ENCODE measurements at places on chromosomes 6 and 20.
A peak's percentile ranks its signal among the peaks of the same experiment; 100 is the strongest.

DNA sequence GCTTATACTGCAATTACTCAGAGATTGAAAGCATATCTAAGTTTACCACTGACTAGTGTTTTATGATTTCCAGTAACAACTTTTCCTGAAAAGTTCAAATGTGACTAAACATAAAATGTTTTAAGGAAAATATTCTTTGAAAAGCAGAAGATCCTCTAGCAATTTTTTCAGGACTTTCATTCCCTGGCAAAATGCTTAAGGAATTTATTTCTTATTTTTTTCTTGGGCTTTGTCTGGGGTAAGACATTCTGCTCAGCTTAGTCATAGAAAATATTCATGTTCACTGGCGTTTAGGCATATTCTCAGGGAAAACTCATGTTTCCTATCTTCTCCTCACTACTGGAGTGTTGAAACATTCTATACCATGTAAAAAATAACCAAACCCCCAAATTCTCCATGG lies 235.3 kb upstream of the CEP162 start:
- no peak for DNase-seq

DNA sequence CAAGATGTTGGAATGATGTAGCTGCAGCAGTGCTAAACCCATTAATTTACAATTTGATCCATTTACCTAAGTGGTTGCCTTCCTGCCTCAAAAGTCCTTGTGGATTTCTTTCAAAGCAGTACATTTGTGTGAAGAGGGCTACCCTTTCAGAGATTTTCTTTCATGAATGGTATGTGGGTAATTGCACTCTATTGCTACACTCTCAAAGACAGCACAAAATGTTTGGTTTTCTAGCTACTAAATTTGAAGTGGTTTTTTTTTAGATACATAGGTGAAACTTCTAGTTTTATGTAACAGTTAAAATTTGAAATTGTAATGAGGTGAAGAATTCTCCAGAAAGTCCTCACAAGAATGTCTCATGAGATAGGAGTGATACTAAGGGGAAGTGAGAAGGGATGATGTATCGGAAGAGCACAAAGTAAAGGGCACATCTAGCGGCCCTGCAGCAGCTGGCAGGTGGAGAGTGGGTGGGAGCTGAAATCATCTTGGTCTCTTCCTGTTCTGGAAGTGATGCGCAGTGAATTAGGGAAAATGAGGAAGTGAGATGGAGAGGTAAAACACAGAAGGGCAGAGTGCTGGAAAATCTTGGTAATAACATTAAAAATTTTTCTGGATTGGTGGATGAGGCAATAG lies 236.8 kb upstream of the MAN1A1 start:
- DNase-seq = no peak

GRCh38 chr6:112155886-112156285 lies 68.5 kb downstream of the FAM229B start:
- no peak for DNase-seq

DNA sequence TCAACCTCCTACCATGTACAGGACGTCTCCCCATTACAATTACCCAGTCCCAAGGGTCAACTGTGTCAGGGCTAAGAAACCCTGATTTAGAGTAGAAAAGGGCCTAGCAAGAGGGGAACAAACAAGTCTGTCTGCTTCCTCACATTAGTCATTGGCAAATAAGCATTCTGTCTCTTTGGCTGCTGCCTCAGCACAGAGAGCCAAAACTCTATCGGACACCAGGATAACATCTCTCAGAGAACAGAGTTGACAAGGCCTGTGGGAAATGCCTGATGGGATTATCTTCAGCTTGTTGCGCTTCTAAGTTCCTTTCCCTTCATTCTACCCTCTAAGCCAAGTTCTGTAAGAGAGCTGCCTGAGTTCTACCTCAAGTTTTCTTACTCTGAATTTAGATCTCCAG lies 19.0 kb upstream of the VSX1 start:
- DNase-seq = no peak

- no peak for DNase-seq
These were observed 27.9 kb upstream of the CD93 start for GRCh38 chr20:23114018-23114417.

DNA sequence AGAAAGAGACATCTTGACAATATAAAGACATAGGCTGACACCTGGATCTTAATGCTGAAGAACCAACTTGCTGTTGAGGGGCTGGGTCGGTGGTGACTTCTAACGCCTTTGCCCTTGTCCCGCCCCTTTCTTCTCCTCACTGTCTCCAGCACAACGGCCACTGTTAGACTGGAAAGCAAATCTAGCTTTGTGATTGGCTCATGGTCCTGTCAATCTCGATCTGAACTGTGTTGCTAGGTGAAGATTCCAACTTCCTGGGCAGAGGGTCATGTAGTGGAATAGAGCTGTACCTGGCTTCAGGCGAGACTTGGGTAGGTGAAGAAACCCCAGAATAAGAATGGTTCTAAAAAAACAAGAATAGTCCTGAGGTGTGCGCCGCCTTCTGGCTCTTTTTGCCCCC lies at the start of gene PGK2:
Gene PGK2, minus strand, starts transcription at position 110 of the 400 bp plus-strand sequence. Its CDS starts 98 bp downstream, at position 12.
- no peak for DNase-seq

DNA sequence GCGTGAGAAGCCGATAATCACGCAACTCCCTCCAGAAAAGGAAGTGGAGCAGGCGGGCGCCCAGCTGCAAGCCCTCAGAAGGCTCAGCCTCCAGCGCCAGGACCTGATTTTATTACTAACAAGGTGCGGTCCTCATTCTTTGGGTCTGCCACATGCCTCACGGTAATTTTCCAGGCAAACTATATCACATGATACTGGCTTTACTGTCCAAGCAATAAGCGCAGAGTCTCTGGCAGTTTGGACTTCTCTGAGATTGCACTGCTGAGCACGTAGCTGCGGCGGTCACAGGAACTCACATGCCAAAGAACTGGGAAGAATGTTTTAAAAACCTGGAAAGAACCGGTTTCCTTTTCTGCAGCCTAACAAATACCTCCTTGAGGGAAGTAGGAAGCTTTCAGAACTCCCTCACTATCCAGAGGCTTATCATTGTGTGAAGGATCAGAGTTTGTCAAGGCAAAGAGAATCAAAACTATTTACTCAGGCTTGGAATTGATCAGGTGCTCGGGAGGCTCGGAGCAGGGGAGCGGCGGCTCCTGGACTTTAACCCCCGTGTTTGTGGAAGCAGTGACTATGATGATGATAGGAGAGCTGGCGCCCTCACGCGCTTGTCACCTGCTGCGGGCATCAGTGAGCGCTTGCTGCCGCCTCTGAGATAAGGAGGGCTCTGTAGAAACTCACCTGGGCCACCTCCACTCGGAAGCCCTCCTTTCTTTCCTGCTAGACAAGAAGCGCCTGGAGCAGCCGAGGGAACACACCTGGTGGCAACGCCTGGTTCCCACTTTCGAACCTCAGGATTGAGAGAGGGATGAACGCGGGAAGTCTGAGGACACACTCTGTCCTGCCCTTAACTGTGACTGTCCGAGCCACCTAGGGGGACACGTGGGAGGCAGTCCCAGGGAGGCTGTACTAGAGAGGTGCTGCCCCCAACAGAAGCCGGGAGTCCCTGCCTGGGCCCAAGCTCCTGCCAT lies 27.2 kb upstream of the SYNJ2 start:
- no peak for DNase-seq

DNA sequence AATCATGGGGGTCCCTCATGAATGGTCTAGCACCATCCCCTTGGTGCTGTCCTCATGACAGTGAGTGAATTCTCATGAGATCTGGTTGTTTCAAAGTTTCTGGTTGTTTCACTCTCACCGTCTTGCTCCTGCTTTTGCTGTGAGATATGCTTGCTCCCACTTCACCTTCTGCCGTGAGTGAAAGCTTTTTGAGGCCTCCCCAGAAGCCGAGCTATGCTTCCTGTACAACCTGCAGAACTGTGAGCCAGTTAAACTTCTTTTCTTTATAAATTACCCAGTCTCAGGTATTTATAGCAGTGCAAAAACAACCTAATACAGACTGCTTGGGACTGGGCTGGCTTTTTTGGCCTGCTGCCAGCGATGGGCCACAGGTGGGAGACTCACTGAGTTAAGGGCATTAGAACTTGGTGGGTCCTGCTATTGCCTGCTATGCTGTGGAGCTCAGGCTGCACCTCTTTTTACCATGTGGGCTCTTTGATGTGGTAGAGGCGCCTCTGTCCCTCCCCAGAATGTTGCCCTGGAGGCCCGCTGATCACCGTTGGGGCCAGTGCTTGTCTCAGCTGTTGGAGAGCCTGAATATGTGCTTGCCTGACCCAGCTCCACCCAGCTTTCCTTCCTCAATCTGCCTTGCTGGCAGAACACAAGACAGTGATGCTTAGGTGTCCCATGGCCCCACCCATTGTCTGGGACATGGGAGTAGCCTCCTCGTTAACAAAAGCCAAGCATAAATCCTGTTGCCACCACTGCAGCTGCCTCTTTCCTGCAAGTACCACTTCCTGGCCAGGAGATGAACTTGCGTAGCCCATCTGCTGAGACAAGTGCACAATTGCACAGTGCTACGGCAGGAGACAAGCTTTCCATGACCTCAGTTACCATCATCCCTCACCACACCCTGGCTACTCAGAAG lies 47.1 kb downstream of the IGF2R start:
- peak; percentile 43 for DNase-seq

GRCh38 chr6:148548065-148548748 lies 198.6 kb upstream of the UST start:
- DNase-seq = no peak

DNA sequence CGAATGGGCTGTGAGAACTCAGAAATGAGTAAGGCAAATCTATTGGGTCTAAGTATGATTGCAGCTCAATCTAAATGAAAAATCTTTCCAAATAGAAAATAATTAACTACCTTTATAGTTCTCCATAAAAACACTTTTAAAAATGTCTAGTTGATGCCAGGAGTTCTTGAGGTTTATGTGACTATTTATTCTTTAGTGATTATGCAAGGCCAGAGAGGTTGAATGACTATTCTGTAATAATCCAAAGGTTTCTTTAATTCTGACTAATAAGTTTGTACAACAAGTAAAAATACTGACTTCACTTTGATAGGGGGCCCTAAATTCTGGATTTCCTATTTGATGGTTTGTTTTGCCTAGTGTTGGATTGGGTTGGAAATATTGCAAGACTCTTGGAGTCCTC lies 461.2 kb downstream of the EPM2A start:
- DNase-seq = no peak

- no peak for DNase-seq
These were observed 3.3 kb upstream of the ASXL1 start for GRCh38 chr20:32354592-32355416.

DNA sequence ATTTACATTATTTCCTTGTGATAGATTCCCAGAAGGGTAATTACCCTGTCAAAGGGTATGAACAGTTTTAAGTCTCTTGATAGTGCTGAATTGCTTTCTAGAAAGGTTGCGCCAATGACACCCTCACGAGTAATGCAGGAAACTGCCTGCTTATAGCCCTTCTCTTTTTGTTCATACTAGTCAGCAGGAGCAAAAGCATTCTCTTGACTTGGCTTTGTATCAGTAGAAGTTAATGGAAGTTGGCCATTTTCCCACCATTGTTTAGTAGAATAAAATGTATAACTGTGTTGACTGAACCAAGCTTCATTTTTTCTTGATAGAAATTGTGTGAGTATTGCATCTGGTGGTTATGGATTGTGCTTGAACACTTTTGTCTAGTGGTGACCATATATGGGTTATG lies 100.1 kb downstream of the FARS2 start:
- DNase-seq = no peak

DNA sequence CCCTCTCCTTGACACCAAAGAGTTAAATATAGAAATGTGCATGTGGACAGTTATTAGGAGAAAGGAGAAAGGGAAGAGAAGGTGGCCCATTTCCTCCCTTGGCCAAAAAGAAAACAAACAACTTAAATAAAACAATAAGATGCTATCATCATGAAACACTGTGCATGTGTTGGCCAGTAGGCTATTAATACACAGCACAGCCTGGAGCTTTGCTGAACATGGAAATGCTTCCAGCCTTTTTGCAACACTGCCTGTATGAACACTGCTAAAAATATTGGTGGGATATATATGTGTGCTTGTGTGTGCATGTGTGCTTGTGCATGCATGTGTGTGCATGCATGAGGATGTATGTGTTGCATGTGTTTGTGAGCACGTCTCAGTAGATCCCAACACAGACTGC lies 100.4 kb downstream of the LY86 start:
- DNase-seq = no peak

DNA sequence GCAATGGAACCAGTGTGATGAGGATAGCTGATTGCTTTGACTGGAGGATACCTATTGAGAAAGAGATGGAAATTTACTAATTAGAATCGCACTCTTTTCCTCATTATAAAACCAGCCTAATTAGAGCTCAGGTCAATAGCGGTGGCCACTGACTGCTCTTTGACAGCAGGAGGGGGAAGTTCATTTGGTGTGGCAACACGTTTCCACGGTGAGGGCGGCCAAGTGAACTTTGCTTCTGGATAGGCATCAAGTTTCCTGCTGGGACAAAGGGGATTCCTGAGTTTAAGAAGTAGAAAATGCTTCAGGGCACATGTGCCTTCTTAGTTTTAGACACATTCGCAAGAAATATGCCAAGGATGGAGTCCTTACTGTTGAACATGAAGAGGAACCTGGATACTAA lies 145.3 kb upstream of the NRN1 start:
- no peak for DNase-seq

DNA sequence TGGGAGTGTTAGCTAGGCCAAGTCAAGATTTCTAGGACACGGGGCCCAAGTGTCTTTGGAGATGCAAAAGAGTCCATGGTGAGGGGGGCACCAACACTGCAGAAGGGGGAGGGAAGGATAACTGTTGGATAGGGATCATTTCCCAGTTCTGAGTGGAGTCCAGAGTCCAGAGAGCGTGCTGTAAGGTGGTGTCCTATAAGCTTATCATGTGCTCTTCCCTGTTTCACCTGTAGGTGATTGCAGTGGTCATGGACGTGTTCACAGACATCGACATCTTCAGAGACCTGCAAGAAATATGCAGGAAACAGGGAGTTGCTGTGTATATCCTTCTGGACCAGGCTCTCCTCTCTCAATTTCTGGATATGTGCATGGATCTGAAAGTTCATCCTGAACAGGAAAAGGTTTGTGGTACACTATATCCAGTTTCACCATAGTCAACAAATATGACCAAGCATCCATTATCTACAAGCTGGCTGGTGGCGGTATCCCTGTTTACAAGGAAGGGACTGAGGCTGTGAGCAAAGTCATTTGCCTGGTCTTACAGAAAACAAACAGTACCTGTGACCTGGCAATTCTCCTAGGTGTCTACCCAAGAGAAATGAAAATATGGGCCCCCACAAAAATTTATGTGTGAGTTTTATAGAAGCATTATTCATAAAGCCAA lies 15.6 kb downstream of the FAM83D start:
- DNase-seq = no peak

- DNase-seq = no peak
These were observed 54.7 kb upstream of the SNRPB2 start for GRCh38 chr20:16675001-16675564.

DNA sequence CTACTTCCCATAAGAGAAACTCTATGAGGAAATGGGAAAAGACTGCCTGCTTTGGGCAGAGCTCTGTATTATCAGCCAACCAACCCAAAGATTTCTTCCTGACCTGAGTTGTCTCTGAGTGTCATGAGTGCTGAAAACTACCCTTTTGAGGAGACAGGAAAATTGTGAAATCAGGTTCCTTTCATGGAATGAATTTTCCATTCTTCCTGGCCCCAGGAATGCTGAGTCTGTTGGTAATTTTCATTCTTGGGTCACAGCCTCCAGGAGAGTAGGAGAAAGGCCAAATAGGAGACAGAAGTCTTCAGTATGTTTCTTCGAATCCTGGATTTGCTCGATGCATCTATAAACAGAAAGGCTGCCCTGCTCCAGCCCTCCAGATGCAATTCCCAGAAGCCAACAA lies 53.6 kb downstream of the SCML4 start:
- DNase-seq = no peak
